ENCODE measurements at places on chromosomes 12 and 14. TPM values are rescaled to one million over a fixed set of nuclear protein-coding genes. Genes with fewer than 3 reads are reported as not detected.
A peak's percentile ranks its signal among the peaks of the same experiment; 100 is the strongest.

SMIM41 gene
- total RNA-seq, result 0.13 TPM

- DNase-seq, result peak; percentile 91
Observed at GRCh38 chr12:80321653-80322052, 122.4 kb upstream of the PTPRQ start.

- DNase-seq, result no peak
Observed at GRCh38 chr14:104465482-104466390, 113.8 kb upstream of the C14orf180 start.

GRCh38 chr12:54394281-54394719 lies 9.8 kb upstream of the ZNF385A start:
- peak; percentile 67 for DNase-seq

FAIM2 gene
- total RNA-seq, result 0.53 TPM

GZMB gene
- total RNA-seq, result not detected

GRCh38 chr12:1946296-1946695 lies 27.8 kb upstream of the CACNA2D4 start:
- no peak for DNase-seq

DNA sequence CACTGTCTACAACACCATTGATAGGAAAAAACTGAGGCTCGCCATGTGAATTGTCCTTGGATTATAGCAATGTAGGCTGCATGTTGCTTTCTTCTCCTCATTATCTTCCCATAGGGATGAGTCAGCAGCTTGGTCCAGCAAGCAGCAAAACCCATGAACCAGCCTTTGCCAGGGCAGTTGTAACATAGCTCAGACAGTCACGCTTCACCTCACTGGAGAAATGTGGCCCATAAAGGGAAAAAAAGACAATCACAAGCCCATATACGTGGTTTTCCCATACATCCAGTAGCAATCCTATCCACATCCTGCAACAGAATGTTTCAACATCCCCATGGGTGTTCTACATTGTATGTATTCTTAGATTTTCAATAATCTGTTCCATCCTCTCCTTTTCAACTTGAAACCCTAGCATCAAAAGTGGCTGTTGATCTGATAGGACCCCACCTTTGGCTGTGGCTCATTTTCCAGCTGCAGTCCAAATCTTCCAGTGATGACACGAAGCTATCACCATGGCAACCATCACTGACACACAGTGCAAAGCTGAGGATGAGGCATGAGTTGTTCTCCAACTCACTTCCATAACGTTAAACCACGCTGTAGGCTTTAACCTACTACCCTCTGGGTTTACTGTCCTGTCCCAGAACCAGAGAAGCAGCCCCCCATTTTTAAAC lies 34.0 kb downstream of the GRIN2B start:
- no peak for DNase-seq

- DNase-seq, result peak; percentile 96
Observed at GRCh38 chr14:75879031-75879430, 102.8 kb downstream of the TGFB3 start.

LYZ gene
- total RNA-seq, result 0.13 TPM

GRCh38 chr12:7079826-7080125 lies 12.5 kb downstream of the C1R start:
- DNase-seq, result peak; percentile 89

CLEC7A gene
- total RNA-seq, result not detected

C12orf50 gene
- total RNA-seq, result not detected

GRCh38 chr14:96574171-96574632 lies 72.0 kb downstream of the PAPOLA start:
- no peak for DNase-seq

DNA sequence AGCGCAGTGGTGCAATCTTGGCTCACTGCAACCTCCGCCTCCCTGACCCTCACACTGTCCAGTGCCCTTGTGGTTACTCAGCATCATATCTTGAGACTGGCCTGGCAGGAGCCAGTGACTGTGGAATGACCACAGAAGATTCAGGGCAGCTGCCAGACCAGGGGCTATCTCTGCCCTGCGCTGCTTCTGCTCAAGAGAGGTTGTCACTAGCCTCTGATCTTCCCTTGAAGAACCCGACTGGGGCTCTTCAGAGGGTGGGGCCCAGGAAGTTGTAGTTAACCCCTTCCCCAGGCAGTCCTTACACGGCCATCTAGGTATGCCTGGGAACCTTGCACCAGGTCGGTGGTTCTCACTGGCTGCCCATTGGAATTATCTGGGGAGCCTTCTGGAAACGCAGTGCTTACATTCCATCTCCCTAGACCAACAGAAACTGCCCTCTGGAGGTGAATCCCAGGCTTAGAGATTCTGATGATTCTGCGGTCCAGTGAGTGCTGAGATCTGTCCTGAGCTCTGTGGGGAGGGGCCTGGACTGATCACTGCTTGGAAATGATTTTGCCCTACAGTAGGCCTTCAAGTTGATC lies 41.4 kb downstream of the PLEKHG3 start:
- no peak for DNase-seq

DNA sequence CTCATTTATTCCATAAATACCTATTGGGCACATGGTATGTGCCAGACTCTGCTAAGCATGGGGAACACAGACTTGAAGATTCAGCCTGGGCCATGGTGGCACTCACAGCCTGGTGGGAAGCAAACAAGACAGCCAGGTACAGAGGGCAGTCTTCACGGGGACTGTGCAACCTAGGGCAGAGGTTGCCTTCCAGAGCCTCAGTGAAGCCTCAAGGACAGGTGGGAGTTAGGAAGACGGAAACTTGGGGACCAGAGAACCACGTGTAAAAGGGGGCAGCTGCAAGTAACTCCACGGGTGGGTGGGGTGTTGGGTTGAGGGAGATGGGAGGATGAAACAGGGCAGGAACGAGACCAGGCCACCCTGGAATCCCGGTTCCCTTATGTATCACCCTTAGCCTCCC lies 980 bp upstream of the LTBR start:
- DNase-seq, result no peak

DNA sequence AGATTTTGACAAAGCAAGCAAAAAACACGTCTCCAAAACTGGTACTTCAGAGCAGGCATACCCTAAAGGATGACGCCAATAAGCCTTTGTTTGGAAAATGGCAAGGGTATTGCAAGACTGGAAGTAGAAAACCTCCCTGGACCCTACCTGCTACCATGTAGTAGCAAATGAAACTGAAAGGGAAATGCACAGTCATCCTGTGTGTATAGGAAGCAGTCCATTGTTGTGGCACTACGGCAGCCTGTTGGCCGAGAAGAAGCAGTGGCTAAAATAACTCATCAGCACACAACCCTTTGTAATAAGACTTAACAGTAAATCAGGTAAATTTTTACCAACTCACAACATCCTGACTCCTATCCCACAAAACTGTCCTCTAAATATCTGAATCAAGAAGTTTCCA lies 386.4 kb downstream of the RGS6 start:
- no peak for DNase-seq

HOXC6 gene
- not detected for total RNA-seq

DNA sequence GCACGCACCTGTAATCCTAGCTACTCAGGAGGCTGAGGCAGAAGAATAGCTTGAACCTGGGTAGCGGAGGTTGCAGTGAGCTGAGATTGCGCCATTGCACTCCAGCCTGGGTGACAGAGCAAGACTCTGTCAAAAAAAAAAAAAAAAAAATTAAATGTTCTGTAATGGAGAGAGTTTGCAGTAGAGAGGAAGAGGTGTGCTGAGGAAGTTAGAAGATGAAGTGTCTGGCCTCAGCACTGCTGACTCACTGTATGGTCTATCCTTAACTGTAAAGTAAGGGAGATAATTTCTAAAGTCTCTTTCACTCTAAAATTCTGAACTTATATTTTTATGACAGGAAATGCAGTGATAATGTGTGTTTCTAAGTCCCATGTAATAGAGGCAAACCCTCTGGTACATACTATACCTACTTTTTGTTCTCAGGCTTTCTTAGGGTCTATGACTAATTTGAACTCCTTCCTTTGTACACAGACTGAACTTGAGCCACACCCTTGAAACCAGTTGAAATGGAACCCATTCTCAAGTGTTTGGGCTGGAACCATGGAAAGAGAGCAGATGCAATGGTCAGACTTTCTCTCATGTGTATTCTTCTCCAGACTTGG lies 278.1 kb upstream of the FAR2 start:
- peak; percentile 65 for DNase-seq

- no peak for DNase-seq
Observed at GRCh38 chr12:104761091-104761490, 197.0 kb downstream of the SLC41A2 start.

DNA sequence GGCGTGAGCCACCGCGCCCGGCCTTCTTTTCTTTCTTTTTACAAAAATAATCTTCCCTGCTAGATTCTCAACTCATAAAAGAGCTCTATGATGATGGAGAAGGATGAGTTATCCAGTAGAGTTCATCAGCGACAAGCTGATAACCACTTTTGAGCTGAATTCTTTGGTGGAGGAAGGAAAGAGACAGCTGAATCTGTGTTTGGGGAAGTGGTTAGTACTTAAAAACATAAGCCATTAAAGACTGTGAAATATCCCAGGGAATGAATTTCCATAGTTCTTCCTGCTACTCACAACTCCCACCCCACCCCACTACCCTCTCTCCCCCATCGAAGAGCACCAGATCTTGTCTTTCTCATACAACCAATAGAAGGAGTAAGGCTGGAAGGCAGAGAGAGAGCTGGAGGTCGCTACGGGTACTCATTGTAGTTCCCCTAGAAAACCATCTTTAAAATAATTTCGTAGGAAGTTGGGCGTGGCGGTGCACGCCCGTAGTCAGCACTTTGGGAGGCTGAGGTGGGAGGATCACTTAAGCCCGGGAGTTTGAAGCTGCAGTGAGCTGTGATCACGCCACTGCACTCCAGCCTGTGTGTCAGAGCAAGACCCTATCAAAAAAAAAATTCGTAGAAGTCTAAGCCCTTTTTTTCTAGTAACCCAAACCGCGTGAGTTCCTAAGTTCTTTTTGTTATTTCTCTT lies 647 bp upstream of the ESPL1 start:
- DNase-seq, result no peak

APOF gene
- not detected for total RNA-seq

TGM1 gene
- total RNA-seq, result 88.7 TPM

CALM1 gene
- 1,162 TPM for total RNA-seq

DNA sequence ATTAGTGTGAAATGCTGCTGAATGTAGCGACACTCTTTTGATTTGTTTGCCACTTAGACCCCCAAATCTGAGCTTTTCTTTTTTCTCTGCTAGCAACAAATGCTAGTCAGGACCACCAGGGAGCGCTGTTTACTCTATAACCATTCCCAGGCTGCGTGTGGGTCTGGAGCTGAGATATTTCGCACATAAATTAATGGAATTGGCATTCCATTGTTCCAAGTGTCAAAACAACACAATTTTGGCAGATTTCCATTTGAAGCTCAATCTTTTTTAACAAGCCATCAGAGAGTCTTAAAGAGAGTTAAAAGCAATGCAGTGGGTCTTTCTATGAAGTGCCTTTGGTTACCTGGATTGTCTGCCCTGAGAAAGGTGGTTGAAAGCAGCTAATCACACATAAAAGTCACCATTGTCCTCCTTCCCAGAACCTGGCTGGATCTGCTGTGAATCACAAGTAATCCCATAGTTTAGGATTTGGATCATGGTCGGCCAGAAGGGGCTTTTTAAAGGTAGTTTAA lies 7.4 kb upstream of the TMEM132C start:
- no peak for DNase-seq

KLRD1 gene
- total RNA-seq, result 0.26 TPM

GRCh38 chr12:100186071-100186470 lies 14.5 kb upstream of the ACTR6 start:
- DNase-seq, result no peak

- DNase-seq, result no peak
Observed at GRCh38 chr14:86083616-86084015, 553.7 kb downstream of the FLRT2 start.

DNA sequence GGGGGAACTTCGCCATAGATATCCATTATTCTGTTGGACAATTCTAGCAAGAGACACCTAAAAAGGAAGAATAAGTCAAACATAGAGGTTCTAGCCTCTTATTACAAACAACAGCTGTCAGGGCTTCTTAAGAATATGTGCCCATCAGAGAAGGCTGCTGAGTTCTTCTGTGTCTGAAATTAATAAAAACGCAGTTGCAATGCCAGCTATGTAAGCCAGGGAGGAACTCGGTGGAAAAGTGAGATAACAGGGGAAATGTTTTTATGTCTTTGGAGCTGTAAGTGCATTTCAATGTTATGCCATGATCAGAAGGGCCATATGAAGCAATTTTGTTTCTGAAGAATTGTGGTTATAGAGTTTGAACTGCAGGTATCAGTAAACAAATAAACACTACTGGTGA lies 95.0 kb downstream of the SYT1 start:
- no peak for DNase-seq

- DNase-seq, result no peak
Observed at GRCh38 chr14:101879529-101880336, 84.6 kb upstream of the DYNC1H1 start.

DNA sequence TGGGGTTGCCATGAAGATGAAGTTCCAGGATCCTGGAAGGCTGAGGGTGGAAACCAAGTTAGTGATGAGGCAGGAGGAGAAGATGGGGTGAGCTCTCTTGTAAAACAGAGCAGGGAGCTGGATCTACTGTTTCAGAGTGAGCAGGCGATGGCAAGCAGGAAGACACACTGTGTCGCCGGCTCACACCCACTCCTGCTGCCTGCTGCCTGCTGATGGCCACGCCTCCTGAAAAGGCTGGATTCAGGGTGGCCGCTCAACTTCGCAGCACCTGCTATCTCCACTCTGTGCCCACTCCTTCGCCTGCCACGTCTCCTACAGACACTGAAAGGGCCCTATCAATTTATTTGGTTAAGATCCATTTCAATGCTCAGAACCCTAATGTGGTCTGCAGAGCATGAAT lies 96.1 kb downstream of the RBM19 start:
- DNase-seq, result no peak

- no peak for DNase-seq
Observed at GRCh38 chr12:29208936-29209701, 60.0 kb downstream of the FAR2 start.

DNA sequence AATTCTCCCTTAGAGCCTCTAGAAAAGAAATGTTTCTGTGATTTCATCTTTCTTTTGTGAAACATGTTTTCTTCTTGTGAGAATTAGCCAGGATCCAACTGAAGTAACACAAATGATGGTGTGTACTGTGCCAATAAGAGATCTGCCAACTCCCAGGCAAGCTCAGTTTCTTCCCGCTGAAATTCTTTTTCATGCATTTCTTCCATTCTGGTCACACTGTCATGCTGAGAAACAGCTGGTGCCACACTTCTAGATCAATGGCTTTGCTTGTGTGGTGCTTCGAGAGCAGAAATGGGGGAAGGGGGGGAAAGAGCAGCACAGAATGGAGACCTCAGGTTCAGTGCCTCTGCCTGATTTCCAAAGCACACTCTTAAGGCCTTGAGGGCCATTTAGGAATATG lies 41.4 kb upstream of the FGF6 start:
- no peak for DNase-seq

DNA sequence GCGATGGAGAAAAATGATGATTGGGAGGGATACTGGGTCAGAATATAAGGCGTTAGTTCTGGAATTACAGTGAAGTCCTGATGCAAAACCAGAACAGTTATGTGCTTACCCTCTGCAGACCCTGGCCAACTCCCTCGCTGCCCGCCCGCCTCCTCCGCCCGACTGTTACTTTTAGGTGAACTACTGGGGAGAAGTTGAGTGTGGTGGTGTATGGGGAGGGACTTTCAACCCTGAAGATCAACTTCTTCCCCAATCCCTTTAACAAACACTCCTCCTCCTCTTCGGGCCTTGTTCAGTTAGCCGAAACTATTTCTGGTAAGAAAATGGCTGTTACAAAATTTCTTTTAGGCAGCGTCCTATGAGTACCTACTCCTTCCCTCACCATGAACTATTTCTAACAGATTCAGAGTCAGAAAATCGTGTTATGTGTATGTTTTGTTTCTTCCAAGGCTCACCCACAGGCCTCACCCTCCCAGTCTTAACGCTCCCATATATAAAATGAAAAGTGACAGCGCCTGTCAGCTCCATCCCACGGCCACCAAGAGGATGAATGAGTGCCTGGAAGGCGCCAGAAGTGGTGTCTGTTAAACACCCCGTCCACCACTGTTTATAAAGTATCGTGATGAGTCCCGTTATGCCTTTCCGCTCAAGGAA lies 1.3 kb downstream of the FBXO33 start:
- DNase-seq, result no peak

GLIPR1 gene
- 15.0 TPM for total RNA-seq

Measured in bronchial epithelial cell (primary cell).